ENCODE measurements at places on chromosomes 5 and 9.

GRCh38 chr9:105859428-105860091 is 165.2 kb downstream of the TMEM38B start:
- no peak for ATAC-seq

GRCh38 chr5:118722122-118723020 is 266.0 kb downstream of the DTWD2 start:
- ATAC-seq: no peak

DNA sequence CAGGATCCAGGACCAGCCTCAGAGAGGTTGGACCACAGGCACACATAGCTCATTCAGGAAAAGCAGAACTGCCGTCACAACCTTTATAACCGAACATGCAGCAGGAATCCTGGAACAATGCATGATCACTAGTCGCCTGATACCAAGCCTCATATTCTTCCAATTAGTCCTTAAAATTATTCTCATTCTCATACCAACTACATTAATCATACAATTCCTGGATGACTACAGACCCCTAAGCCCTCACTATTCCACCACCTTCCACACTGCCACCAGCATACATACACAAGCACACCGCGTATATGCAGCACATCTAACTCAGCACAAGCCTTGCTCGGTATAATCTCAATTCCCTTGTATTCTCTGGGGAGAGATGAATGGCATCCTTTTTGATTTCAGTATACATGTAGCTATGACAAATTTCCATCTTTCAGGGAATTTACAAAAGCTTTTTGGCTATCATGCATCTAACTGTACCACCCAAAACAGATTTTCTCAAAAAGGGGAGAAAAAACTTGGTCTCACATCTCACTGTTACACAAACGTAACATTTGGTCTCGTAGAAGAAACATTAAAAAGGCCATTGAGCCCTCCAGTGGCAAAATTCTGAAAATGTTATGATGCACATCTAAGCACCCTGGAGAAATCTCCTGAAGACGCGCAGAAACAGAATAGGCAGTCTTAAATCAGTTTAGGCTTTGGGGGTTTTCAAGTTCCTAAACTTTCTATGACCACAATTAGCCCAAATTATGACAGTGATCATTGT is 46.2 kb downstream of the MCTP1 start:
- no peak for ATAC-seq

DNA sequence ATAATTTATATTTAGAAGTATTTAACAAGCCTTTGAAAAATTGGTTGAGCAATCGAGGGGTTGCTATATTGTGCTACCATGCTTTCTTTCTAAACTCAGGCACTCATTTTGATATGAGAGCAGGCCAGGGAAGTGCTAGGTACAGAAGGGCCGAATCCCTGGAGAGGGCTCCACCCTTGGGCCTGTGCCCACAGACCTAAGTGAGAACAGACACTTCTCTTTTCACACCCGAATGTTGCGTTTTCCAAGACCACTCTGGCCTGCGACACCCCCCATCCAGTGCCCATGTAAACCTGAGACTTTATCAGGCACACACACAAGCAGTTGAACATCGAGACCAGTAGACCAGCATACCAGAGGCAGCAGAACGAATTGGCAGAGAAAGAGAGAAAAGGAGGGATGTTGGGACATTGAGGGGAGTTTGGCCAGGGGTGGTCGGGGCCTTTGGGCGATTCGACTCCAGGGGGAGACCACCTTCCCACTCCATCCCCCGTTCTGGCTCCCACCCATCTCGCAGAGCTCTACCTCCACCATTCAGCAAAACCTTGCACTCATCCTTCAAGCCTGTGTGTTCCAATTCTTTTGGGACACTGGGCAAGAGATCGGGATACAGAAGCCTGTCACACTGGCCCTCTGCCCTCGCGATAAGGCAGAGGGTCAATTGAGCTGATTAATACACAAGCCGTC is 134.8 kb downstream of the FBXO4 start:
- no peak for ATAC-seq

DNA sequence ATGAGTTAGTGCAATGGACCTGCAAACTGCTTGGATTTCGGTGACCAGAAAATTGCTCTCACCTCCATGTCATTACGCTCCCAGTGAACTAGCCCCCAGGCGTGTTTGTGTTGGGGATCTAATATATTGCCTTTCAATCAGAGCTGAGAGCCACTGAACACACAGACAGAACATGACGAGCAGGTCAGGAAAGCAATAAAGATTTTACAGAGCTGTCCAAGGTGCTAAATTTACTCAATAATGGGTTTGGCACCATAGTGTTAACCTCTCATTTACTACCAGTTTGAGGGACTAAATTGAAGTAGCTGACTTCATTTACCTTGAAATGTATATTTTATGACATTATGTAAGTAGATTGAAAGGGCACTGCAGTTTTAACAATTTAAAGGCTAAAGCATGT is 383.0 kb downstream of the EBF1 start:
- no peak for ATAC-seq

DNA sequence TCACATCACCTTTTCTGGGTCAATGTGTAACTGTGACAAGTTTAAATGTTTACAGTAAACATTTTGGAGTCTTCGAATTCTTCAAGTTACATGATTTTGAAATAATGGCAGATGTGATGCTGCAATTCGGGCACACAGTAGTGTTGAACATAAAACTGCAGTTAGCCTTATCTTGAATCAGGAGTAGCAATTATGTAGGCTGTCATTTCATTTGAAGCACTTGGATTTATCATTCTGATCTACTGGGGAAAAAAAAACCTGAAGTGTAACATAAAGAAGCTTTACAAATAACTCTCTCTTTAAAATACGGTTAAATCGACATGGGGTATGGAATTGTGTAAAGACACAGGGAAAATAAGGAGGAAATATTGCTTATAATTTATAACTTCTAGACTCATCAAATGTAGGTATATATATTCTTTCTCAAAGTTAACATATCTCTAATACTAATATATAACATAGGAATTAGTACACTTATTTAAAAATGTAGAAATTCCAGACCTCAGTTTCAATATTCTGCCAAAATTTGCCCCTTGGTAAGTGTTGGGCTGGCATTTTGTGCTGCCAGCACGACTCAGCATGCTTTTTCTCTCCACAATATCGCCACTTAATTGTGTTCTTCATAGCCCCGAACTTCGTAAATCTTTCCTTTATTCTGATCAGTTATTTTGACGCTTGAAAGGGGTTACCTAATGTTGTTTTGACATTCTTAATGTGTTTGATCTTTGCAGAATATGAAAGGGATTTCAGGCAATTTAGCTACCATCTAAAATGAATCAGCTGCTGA is 226.7 kb downstream of the PRR16 start:
- ATAC-seq: no peak

DNA sequence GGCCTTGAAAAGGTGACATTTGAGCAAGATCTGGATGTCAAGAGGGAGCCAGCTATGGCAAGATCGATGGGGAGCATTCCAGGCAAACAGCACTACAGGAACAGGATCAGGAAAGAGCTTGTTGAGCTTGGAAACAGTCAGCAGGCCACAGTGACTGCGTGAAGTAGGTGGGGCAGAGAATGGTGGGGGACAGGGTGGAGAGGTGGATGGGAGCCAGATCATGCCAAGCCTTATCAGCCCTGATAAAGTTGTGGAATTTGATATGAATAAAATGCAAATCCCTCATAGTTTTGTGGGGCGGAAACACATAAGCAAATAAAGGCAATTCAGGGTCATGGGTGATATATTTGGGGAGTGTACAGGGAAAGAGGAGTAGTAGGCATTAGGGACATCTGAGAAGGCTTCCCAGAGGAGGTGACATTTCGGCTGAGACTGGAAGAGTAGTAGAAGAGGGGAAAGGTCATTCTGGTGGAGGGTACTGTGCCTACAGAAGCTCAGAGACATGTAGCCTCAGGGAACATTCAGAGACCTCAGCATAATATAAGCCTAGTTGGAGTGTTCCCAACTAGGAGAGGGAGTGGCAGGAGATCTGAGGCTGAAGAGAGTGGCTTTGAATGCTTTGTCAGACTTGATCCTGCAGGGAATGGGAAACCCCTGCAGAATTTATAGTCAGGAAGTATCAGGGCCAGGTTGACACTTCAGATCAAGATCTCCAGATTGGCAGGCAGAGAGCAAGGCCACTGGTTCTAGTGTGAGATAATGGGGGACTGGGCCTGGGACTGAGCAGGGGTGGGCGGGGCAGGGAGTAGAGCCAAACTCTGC is 9.7 kb upstream of the CYSTM1 start:
- no peak for ATAC-seq

DNA sequence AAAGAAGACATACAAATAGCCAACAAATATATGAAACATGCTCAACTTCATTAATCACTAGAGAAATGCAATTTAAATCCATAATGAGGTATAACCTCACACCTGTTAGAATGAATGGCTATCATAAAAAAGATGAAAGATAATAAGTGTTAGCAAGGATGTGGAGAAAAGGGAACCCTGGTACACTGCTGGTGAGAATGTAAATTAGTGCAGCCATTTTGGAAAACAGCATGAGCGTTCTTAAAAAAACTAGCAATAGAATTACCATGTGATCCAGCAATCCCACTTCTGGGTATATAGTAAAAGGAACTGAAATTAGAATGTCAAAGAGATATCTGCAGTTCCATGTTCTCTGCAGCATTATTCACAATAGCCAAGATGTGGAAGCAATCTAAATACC is 64.2 kb upstream of the CEP78 start:
- ATAC-seq: no peak

DNA sequence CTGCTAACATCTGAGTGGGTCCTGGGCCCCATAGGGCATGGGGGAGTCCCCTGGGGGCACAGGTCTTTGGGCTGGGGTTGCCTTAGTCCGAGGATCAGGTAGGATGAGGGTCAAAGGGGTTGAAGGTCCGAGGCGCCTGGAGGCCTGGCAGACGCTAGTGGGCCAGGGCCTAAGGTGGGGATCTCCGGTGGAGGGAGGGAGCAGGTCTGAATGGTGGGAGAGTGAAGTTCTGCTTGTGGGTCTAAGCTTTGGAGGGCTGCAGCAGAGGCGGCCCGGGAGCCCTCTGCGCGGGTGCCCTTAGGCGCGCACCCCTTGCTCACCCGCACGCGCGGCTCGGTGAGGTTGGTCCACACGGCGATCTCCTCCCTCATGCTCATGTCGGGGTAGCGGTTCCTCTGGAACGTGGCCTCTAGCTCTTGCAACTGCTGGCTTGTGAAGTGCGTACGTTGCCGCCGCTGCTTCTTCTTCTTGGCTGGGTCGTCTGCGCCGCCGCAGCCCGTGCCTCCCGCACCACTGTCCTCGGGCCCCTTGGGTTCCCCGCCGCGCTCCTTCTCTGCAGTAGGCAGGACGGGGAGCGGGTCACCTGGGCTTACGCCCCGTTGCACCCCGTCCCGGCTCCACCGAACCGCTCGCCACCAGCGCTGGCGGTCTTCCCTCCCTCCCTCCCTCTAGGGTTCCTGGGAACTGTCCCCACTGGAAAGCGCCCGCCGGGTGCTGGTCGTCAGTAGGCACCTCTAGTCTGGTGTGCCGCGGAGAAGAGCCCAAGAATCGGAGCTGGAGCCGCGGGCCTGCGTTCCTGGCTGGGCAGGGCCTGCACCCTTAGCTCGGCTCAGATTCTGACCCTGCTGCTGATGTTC is 2.8 kb downstream of the PITX1 start:
- no peak for ATAC-seq

GRCh38 chr9:90514877-90515276 is 127.7 kb downstream of the DIRAS2 start:
- no peak for ATAC-seq

GRCh38 chr9:4666042-4666699 is at the start of gene SPATA6L:
Gene SPATA6L (minus strand): TSS chr9:4666480. CDS start chr9:4666250, 230 bp downstream.
- peak; percentile 38 for ATAC-seq

GRCh38 chr9:22211588-22212360 is 202.7 kb upstream of the CDKN2B start:
- no peak for ATAC-seq

DNA sequence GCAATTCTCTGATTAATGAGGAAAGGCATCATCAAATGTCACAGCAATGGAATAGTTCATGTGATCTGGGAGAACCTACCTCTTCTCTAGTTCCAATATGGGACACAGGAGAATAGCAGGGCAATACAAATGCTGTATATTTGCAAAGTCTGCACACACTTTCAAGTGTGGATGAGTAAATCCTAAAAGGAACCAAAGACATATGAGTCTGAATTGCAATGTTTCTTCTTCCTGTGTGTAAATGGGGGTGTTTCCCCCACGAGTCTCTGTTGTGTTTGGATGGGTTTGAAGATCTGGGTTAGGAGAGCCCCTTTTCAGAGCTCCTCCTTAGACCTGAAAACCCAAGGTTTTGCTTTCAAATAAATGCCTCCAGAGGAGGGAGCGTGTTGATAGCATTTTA is 26.9 kb downstream of the SLC46A2 start:
- ATAC-seq: peak; percentile 61

DNA sequence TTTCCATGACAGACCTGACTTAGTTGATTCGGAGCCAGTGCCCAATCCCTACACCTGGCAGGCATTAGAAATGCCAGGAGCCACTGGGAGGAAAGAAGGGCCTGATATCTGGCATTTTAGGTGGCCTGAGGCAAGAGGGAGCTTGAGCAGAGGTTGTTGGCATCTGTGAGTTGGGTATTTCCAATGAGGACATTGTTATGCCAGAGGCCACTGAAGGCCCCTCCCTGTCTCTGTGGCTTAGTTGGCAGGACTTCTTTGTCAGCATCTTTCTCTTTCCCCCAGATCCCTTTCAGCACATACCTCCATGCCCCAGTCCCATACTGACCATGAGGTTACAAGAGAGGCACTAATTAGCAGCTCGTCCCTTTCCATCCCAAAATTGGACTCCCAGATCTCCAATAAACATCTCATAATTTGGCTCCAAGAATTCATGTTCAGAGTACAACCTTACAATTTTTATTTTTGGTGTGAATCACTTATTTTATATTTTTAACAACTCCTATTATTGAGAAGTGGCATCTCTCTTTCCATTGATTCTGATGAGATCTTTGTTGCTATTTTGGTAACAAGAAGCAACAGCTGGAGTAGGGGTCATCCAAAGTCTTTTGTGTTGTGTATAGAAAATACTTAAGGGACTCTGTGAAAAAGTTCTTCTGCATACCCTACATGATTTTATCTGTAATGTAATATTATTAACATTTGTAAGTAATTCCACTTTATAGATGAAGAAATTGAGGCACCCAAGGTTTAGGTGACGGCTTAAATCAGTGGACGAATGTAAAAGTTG is 68.6 kb upstream of the MAP3K1 start:
- ATAC-seq: no peak

DNA sequence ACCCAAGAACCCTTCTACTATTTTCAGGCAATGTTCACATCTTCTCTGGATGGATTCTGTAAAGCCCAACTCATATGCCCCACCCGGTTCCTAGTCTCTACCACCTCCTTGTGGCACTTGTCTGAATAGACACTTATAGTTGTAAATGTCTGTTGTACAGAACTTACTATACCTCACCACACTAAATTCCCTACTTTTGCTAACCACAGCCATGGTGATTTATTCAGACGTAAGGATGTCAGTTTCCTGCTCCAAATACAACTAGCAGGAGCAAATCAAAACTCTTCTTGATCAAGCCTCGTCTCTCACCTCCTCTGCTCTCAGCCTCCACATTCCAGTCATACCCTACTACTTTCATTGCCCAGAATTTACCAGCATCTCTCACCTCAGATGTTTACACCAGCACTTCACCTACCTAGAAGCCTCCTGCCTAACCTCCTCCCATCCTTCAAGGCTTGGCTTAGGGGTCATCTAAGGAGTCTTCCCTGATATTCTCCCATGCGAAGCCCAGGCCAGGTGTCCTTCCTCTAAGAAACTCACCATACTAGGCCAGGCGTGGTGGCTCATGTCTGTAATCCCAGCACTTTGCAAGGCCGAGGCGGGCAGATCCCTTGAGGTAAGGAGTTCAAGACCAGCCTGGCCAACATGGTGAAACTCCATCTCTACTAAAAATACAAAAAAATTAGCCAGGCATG is 75.5 kb downstream of the MAPKAP1 start:
- peak; percentile 63 for ATAC-seq

All from activated T-helper 17 cell treated with anti-CD3 and anti-CD28 coated beads, Interleukin-2, amount 50 U/mL, for 72 hours (primary cell).